ENCODE measurements at places on chromosomes 16 and 17. TPM values are rescaled to one million over a fixed set of nuclear protein-coding genes. Genes with fewer than 3 reads are reported as not detected.

DNA sequence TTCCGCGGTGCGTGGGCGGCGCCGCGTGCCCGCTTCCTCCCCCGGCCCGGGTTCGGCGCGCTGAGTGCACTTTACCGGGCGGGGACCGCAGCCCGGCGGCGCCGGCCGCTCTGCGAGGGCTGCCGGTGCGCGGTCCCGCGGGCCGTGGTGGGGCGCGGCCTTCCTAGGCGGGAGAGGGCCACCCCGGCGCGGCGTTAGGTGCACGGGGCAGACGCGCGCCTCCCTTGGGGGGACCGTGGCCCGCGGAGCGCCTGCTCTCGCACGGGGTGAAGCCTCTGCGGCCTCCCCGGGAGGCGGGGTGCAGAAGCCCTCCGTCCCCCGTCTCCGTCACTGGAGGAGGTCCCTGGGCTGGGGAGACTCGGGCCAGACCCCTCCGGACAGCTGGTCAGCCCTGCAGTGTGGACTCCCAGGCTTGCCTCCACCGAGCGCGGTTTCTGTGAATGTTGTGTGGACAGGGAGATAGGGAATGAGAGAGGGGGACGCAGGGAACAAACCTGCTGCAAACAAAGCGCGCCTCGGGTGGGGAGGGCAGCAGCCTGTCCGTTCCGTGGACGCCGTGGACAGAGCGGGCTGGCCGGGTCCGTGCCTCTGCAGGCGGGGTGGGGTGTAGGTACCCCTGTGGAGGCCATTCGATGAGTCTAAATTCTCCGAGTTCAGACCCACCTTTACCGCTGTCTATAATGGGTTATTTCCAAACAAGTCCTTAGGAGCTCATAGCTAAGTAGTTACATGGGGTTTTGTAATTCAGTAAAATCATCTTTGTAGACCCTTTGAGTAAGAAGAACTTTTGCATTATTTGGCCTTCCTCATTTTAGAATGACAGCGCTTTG lies 721 bp downstream of the TBCD start:
- no peaks in the 10 kb centered on the region for H3K36me3 ChIP-seq
- DNase-seq, result no peak
- H3K4me1 ChIP-seq, result 0 out of 2 replicates have a peak, but pooled peaks cover 2% of the 10 kb centered on the region

GRCh38 chr16:88577166-88577565 lies 7.0 kb downstream of the ZC3H18 start:
- DNase-seq, result no peak
- no peak overlapping the region for H3K4me3 ChIP-seq
- no peak overlapping the region for H3K27ac ChIP-seq
- no peaks in the 10 kb centered on the region for H3K27me3 ChIP-seq

GRCh38 chr16:86809458-86809955 lies 231.2 kb downstream of the FOXL1 start:
- no peak overlapping the region for H3K27ac ChIP-seq
- H3K36me3 ChIP-seq, result no peaks in the 10 kb centered on the region
- DNase-seq, result no peak

The ABCC12 gene
- total RNA-seq, result not detected

The TBC1D3K gene
- not detected for total RNA-seq

Measured in GM12878 (cell line).